ENCODE measurements at places on chromosomes 7 and 10.

- DNase-seq = no peak
Measured at GRCh38 chr10:123766761-123767160, 100.6 kb downstream of the GPR26 start.

- DNase-seq = no peak
Measured at GRCh38 chr10:72879245-72879644, 14.3 kb upstream of the OIT3 start.

DNA sequence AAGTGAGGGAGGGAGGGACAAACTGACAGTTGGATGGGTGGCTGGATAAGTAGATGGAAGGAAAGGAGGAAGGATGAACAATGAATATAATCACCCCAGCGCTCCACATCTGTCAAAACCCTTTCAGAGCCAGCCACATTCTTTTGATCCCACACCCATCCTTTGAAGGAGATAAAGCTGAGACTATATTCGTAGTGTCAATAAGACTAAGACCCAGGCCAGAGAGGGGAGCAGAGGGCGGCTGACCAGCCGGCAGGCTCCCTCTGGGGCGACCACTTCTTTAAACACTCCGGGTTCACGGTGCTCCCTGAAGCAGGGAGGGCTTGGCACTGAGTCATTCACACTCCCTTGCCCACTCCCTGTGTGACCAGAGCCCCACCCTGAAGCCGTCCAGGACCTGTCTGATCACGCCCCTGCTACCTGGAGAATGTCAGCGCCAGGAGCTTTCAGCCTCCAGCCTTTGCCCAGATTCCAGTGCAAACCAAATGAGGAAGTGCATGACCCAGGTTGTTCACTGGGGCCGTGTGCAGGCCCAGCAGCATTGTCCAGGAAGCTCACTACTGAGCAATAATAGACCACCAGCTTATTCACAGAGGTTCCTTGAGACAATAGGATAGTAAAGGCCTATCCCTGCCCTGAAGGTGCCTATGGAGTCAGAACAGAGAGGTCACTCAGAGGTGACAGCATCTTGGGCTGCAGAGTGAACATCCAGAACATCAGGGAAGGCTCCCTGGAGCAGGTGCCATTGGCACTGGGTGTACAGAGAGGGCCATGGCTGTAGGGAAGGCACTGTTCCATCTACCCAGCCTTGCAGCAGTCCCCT, 34.4 kb downstream of the UNC5B start:
- DNase-seq = no peak

GRCh38 chr10:122362621-122363020, 11.9 kb upstream of the PLEKHA1 start:
- no peak for DNase-seq

GRCh38 chr10:127243490-127244272, 47.3 kb upstream of the INSYN2A start:
- DNase-seq = no peak

DNA sequence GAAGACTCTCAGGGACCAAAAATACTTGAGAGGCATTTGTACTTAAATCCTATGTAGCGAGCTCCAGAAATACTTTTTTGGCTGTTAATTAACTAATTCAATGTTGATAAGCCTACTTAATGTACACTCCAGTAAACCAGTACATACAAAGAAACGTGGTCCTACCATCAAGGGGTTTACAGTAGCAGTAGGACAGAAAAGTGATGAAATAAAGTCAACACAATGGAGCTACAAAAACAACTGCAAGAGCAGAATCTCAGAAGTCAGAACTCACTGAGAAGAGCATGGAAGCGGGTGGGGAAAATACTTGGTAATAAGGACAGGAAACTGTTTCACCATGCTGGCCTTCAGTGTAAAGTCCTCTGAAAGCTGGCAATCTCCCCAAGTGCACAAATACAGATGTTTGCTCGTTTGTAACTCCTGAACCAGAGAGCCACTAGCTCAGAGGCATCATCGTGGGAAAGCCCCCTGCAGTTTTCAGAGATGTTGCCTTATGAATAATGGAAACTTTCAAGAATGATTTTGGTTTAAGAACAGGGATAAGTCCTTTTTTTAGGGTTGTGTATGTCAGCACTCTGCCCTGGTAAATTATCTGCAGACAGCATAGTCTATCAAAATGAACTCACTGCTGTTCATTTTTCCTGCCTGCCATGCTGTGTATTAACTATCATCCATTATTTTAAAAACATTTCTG, 233.2 kb downstream of the SORCS1 start:
- DNase-seq = no peak

Data from effector CD8-positive, alpha-beta T cell (primary cell).